Hematopoietic multipotent progenitor cell treated with erythropoietin and hydrocortisone succinate and interleukin-3 and kit ligand, for 6 days (in vitro differentiated cells): ENCODE measurements at places on chromosomes 13 and 19.

- peak; percentile 74 for DNase-seq
These were observed 534 bp downstream of the CAB39L start for GRCh38 chr13:49443357-49443703.

DNA sequence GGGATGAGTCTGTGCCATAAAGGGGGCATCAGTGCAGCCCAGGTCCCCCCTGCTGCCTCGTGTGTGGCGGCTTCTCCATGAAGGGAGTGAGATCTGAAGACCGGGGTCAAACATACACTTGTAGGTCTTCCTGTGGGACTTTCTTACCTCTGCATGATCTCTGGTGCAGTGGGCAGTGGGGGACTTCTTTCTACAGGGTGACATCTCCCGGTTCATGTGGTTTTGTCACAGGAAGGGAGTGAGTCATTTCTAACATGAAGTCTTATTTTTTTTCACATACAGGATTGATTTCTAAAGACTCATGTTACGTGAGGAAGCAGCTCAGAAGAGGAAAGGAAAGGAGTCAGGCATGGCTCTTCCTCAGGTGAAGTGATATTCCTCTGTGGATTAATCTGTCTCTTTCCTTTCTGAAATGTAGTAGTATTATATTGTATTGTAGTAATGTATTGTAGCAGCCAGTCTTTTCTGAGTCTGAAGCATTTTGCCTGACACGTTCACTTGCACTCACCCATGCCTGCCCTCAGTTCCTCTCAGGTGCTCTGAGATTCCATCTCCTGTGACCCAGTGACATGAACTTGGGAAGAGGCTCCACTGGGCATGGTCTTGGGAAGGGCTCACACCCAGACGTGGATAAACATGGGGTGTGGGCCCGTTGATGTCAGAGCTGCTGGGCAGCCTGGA is 15.7 kb downstream of the ZNF808 start:
- no peak for DNase-seq

- DNase-seq: no peak
These were observed 317.0 kb downstream of the ENOX1 start for GRCh38 chr13:43469791-43470190.

DNA sequence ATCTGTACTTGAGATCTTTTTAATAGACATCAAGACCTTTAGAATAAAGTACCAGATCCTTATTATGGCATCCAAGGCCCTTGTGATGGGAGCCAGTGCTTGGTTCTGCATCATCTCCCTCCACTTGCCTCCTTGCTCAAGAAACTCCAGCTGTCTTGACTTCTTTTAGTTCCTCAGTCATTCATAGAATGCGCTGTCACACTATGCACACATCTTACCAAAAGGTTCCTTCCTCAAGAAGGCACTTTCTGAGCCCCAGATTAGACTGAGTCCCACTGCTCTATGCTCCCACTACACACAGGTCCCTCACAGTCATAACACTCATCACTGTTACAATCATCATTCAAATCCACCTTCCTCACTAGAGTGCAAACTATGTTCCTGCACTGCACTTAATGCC is 57.8 kb upstream of the ITM2B start:
- DNase-seq: no peak

- no peak for DNase-seq
These were observed 30.6 kb upstream of the ISYNA1 start for GRCh38 chr19:18468517-18468916.
